ENCODE measurements at places on chromosomes 1 and 21.

DNA sequence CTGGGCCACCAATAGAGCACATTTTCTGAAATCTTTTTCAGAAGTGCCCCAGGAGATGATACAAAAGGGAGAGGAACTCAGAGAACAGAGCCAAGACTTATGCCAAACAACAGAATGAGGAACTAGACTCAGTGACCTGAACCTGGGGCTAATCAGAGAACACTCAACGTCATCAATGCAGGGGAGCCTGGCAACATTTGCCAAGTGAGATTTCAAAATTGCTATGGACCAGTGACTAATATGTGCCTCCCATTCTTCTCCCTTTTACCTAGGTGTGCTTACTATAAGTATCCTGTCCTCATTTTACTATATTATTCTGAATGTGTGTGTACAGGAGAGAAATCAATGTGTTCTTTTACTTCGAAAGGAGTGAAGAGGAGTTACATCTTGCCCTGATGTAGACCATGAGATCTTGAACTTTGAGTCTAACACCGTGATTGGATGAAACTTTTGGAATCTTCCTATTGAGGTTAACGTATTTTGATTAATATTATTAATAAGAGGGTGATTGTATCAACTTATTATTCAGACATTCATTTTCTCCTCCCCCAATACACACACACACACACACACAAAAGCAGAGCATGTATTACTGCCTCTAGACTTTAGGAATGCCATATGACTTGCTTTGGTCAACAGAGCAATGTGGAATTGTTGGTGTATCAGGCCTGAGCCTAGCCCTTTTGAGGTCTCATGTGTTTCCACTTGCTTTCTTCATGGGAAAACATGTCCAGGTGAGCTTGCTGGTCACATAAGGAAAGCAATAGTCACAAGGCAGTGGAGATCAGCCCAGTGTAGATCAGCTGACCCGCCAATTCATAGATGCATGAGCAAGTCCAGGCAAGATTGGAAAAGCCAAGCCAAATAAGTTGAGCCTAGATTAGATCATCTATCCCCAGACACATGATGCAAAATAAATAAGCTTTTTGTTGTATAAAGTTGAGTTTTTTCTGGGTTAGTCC is 80.3 kb upstream of the ETS2 start:
- DNase-seq, result no peak

DNA sequence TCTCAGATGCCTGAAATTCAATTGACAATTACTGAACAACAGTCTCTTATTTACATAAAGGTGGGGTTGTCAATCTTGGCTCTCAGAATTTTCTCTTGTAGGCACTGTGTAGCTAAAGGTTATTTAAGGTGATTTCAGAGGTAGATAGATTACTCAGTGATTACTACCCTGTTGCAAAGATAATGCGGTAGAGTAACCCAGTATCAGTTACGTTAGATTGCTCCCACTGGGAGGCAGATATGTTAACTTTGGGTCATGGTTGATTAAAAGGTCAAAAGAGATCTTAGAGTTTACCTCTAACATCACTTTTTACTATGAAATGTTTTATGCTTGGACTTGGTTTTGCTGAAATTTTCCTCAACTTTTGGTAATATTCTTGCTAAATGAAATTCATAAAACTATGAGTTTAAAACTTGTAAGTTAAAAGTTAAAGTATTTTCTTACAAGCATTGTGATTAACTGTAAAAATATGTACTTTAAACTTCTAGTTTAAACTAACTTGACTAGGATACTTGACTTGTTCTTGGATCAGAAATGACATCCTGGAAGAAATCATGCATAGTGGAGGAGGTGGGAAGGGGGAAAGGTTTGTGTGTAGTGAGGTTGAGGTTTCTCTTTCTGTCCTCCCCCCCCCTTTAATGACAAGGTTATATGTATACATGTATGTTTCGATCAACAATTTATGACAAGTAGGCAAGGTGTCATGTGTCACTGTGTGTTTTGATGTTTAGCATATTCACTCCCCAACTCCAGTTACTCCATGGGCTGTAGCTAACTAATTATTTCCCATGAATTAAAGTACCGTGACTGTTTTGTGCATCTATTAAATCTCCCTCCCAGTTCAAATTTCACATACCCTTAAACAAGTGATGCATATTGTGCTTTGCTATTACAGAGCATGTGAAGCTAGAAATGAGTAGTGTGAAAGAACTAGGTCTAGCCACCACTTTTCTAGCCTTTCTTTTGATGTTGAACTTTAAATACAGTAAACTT is 2.9 kb downstream of the LAMC1 start:
- DNase-seq, result no peak

- no peak for DNase-seq
These were observed 106.0 kb downstream of the NTNG1 start for GRCh38 chr1:107246775-107247345.

- no peak for DNase-seq
These were observed 80.7 kb downstream of the ATP5PO start for GRCh38 chr21:33834801-33835500.

DNA sequence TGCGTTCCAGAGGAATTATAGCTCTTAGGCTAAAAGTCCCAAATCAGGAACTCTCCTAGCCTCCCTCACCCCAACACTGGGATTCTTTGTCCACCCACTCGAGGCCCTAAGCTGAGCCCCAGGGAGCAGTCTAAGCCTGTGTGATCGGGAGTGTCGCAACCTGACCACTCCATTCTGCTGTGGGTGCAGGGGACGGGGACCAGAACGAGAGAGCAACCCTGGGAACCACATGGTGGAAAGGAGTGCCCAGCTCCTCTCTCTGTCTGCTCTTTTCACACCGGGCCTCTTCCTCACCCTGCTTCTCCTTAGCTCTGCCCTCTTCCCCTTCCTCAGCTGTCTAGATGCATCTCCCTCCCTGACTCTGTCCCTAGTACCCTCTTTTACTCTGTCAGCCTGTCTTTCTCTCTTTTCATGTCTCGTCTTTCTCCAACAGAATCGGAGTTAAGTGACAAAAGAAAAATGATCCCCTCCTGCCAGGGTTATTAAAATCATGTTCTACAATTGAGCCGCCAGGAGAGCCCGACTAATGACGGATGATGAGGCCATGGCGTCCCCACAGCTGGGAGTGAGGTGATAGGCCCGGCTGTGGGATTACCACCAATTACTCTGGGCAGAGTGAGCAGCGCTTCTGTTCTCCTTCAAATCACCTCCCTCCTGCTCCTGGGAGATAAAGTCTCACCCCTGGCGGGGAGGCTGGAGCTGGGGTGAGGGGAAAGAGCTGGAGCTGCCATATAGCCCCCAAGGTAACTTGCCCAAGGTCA is 34.5 kb upstream of the CSF3R start:
- DNase-seq, result no peak

GRCh38 chr1:56901716-56902115 is 47.1 kb downstream of the C8A start:
- no peak for DNase-seq

DNA sequence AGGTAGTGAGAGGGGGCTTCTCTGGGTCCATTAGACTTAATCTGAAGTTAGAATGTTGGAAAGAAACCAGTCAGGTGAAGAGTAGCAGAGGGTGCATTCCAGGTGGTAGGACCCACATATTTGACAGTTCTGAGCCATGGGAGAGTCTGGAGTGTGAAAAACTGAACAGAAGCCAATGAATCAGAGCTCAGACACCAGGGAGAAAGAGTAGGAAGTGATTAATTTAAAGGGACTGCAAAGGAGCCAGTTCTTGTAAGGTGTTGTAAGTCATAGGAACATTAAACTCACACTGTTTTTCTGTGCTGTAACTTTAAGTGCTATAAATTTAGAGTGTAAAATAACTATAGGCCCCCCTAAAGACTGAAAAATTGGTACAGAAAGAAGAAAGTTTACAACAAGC is 5.9 kb upstream of the DHX9 start:
- DNase-seq, result no peak

DNA sequence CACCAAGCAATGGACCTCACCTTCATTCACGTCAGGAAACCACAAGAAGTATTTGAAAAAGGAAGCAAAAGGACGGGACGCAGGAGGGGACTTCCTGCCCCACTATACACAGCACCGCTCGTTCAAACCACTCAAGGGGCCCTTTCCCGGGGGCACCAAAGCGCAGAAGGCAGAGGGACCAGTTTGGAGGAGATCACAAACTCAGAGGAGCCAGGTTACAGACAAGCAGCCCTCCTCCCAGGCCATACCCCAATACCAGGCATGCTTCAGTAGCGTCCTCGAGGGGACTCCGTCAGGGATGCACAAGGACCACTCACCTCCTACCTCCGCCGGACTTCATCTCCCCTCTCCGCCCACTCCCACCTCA is 685 bp downstream of the CRTC2 start:
- no peak for DNase-seq

GRCh38 chr1:237386362-237387143 is 344.6 kb downstream of the RYR2 start:
- DNase-seq, result no peak

DNA sequence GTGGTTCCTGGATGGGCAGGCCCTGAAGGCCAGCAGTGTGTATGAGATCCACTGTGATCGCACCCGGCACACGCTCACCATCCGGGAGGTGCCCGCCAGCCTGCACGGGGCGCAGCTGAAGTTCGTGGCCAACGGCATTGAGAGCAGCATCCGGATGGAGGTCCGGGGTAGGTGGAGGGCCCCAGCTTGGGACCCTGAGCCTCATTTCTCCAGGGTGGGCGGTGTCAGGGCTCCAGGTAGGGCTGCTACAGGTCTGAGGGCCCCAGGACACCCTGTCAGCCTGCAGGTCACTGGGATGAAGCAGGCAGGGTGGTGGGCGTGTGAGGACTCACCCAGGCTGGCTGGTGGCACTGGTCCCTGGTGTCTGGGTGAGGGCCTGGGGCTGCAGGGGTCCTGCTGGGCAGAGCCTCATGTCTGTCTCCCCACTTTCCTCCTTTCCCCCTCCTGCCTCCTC is 7.8 kb downstream of the OBSCN start:
- no peak for DNase-seq

- no peak for DNase-seq
These were observed 14.5 kb downstream of the IFNAR2 start for GRCh38 chr21:33244082-33244778.

GRCh38 chr1:229614701-229615100 is 11.2 kb downstream of the TAF5L start:
- DNase-seq, result no peak

- no peak for DNase-seq
These were observed 1239.3 kb downstream of the MRPL39 start for GRCh38 chr21:24367936-24368335.
